Endothelial cell of umbilical vein (primary cell): ENCODE measurements at places on chromosomes 2 and 18. TPM values are rescaled to one million over a fixed set of nuclear protein-coding genes. Genes with fewer than 3 reads are reported as not detected.
A peak's percentile ranks its signal among the peaks of the same experiment; 100 is the strongest.

Gene RBM44
- 0.44 and 0.53 TPM in 2 replicates for total RNA-seq

Gene TUBB8B
- 1.1 TPM in 1 of 2 replicates, not detected in the other for total RNA-seq

Gene DNER
- total RNA-seq = not detected in 2 replicates

Gene LYG2
- not detected in 2 replicates for total RNA-seq

Gene TMEM131
- 24.1 and 28.6 TPM in 2 replicates for total RNA-seq

DNA sequence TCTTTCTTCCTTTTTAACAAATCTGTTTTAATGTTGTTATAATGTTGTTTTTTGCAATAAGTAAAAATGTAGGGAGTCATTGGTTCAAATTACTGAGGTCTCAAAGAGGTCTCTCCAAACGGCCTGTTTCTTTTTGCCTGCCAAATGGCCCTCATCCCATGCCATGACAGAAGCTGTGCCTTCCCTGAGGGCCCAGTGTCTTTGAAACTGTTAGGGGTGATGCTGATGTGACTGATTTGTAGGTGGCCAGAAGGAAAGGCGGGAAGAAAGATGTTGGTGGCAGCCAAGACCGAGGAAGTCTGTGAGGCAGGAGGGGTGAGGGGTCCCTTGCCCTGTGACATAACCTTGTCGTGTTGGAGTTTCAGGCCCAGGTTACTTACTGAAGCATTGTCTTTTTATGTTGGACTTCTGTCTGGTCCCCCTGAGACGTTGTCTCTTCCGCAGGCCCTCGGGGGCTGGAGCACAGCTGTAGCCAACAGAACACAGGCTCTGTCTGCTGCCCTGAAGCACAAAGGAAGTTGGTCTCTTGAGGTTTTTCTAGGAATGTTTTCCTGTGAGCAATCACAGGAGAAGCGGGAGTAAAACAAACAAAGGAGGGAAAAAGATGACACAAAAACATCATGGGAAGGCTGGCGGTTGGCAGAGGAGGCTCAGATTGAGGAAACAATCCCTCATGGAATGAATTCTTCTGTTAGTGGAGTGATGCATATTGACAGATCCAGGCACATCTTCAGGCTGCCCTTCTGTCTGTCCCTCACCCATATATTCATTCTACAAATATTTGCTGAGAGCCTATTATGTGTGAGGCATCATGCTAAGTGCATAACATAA is 4.9 kb upstream of the ST3GAL5 start:
- DNase-seq = peak; percentile 30

GRCh38 chr2:75792146-75792545 is 81.4 kb upstream of the GCFC2 start:
- DNase-seq = no peak

GRCh38 chr2:85418132-85419008 is at the start of gene SH2D6:
Gene SH2D6 (plus strand): TSS chr2:85418714. CDS start chr2:85429466, 10,752 bp downstream.
- peak; percentile 86 for DNase-seq

- no peak for DNase-seq
Measured at GRCh38 chr18:46352520-46353250, 248.5 kb downstream of the HAUS1 start.

- DNase-seq = no peak
Measured at GRCh38 chr2:119637371-119637770, 41.6 kb upstream of the TMEM177 start.

GRCh38 chr2:7773362-7774360 is 856.4 kb downstream of the RNF144A start:
- no peak for DNase-seq

- no peak for DNase-seq
Measured at GRCh38 chr2:12552092-12552491, 164.6 kb upstream of the TRIB2 start.

- DNase-seq = no peak
Measured at GRCh38 chr2:189901664-189902063, 117.4 kb downstream of the PMS1 start.

GRCh38 chr2:20025065-20025786 is 12.8 kb upstream of the MATN3 start:
- peak; percentile 36 for DNase-seq

DNA sequence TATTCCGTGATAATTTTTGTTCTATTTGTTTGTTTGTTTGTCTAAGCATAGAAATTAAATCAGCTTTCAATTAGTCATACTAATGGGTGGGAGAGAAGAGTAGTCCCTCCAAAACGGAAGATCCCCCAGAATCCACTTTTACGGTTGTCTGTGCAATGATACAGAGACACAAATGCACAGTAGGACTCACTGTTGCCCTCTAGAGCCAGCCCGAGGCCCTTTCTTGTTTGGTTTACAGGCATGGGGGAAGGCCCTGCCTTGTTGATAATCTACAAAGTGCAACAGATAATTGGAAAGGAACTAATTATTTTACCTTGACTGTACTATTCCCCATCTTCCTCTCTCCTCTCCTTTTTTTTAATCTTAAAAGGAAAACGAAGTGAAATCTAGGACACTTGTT is 121.1 kb downstream of the ACOXL start:
- peak; percentile 25 for DNase-seq

DNA sequence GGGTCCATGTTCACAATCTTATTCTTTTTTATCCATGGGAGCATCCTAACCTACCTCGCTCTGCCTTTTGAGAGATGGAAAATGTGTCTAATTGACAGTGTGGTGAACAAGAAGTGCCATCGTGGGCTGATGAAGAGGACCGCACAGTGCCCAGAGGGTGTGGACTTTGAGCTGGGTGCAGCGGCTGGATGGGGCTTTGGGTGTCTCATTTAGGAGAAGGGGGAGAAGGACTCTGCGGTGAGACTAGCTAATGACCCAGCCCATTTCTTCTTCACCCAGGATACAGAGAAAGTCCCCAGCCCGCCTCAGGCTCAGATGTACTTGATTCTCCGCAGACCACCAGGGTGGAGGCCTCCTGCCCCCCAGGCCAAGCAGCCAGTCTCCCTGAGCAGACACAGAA is 33.7 kb upstream of the SNTG2 start:
- no peak for DNase-seq

DNA sequence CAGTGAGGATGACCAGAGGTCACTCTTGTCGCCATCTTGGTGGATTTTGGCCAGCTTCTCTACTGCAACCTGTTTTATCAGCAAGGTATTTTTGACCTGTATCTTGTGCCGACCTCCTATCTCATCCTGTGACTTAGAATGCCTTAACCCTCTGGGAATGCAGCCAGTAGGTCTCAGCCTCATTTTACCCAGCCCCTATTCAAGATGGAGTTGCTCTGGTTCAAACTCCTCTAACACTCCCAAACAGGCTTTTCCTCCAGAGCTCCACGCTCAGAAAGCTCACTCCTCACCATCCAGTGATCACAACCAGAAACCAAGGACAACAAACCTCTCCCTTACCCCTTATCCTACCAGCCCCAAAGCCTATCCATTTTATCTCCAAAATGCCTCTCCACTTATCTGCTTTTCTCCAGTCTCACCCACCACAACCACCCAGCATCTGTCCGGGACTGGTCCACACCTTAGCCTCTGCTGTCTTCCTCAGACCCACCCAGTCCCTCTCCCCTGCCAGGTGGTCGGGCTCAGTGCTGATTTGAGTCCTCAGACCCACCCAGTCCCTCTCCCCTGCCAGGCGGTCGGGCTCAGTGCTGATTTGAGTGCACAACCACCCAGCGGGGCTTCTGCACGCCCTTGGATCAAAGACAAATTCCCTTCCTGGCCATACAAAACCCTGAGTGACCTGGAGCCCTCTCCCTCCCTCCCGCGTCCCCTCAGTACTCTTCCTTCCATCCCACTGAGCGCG is 11.7 kb upstream of the SMAD7 start:
- DNase-seq = no peak

GRCh38 chr2:169673106-169673505 is 21.1 kb downstream of the CFAP210 start:
- no peak for DNase-seq

- peak; percentile 20 for DNase-seq
Measured at GRCh38 chr18:321865-322467, 54.1 kb upstream of the THOC1 start.

GRCh38 chr2:77087987-77088414 is 434.2 kb downstream of the LRRTM4 start:
- no peak for DNase-seq

DNA sequence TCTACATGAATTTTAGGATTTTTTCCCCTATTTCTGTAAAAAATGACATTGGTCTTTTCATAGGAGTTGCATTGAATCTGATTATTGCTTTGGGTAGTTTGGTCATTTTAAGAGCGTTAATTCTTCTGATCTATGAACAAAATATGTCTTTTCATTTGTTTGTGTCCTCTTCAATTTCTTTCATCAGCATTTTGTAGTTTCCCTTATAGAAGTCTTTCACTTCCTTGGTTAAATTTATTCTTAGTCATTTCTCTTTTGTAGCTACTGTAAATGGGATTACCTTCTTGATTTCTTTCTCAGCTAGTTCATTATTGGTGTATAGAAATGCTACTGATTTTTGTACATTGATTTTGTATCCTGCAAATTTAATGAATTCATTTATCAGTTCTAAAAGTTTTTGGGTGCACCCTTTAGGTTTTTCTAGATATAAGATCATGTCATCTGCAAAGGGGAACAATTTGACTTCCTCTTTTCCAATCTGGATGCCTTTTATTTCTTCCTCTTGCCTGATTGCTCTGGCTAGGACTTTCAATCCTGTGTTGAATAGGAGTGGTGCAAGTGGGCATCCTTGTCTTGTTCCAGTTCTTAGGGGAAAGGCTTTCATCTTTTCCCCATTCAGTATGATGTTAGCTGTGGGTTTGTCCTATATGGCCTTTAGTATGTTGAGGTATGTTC is 36.6 kb upstream of the AAK1 start:
- DNase-seq = no peak

DNA sequence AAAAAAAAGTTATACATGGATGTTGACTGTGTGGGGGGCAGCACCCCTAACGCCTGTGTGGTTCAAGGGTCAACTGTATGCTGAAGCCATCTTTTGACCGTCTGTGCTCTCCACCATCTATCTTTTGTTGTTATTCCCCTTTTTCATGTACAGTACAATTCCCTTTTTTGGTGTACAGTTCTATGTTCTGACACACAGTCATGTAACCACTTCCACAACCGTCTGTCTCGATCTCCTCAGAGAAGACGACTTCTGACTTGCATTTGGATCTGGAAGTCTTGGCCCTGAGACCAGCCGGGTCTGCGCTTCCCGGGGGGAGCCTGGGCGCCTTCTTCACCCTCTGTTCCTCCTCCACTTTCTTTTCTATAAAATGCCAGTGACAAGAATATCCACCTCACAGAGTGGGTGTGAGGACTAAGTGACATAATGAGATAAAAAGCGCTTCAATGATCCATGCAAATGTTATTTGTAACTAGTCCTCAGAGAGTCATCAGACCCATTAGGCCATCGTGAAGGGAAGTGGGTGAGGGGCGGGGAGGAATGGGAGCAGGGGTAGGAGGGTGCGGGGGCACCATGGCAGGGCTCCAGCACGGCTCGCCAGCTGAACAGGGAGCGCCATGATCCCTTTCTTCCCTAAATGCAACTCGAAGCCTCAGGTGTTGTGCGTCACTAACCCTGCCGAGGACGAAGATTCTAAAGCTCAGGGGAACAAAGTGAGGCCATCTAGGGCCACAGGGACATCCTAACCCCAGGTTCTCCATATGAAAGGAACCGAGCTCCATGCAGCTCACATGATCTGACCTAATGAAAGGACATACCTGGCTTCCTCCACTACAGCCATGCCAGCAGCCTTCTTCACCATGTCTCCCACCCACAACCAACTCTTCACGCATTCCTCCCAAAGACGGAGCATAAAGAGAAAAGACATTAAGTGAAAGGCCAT is 16.6 kb downstream of the ADCY3 start:
- no peak for DNase-seq

GRCh38 chr18:12043811-12044210 is 49.8 kb upstream of the ANKRD62 start:
- no peak for DNase-seq

DNA sequence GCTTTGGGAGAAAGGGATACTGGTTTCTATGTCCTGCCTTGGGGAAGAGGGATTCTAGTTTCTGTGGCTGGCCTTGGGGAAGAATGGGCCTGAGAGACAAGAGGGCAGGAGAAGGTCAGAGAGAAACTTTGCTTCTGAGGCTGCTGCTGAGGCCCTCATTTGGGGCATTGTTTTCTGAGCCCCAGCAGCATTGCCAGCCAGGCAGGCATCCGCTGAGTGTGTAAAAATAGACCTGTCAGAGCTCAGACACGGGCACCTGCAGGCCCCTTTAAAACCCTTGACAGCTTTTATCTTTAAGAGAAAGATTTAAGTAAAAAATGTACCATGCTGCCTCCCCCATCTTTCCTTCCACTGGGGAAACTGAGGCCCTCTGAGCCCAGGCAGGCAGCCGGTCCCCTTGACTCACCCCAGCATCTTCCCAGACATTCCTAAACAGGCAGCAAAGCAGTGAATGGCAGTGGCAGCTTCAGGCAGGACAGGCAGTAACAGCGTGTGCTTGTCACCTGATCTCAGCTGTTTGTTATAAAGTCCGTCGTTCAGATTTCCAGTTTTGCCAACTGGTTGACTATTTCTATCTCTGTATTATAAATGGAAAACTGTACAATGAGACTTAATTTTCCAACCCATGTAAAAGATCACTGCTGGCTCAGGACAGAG is 27.6 kb downstream of the MLPH start:
- no peak for DNase-seq

- DNase-seq = no peak
Measured at GRCh38 chr2:127778447-127778846, 32.5 kb downstream of the WDR33 start.

DNA sequence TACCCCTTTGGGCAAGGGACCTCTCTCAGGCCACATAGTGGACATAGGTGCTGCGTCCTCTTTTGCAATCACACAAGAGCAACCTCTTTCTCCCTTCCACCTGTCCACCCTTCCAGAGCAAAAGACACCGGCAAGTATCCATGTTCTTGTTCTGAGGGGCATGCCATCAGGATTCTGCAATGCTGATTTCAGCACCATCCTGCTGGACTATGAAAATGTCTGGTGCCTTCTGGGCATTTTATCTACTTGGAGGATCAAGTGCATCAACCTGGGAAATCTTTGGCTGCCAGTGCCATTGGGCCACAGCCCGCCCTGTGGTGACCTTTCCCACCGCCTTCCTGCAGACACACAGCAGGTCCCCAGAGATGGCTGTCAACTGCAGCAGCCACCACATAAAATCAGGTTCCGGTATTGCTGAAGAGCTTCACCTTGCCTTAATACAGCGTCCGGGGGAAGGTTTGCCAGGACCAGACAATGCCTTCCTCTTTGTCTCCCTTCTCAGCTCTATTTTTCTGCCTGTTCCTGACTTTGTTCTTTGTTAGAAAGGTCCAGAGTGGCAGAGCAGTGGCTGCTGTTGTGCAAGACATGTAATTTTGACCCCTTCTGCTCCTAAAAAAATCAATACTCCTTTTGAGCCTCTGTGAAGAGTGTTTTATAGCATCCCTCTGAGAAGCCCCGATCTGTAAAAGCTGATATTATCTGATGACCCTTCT is 18.5 kb upstream of the BOD1L2 start:
- DNase-seq = no peak

- DNase-seq = no peak
Measured at GRCh38 chr2:20624156-20624883, 26.6 kb downstream of the HS1BP3 start.

GRCh38 chr2:64227603-64228125 is 83.4 kb upstream of the PELI1 start:
- DNase-seq = no peak
